ENCODE measurements at places on chromosomes 7 and 10.

DNA sequence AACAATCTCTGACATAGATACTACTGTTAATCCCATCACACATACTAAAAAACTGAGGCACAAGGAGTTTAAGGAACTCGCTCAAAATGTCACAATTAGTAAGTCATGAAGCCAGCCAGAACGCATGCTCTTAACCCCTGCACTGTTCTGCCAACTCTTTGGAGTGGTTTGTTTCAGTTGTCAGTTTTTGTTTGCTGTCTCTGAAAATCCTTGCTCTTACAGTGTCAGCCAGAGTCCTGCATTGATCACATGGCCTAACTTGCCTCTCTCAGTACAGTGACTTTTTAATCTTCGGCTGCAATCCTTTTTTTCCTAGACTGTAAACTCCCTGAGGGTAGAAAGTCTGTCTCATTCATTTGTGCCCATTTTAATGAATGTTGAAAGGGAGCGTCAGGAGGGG, 753.8 kb downstream of the AUTS2 start:
- no peak for DNase-seq

DNA sequence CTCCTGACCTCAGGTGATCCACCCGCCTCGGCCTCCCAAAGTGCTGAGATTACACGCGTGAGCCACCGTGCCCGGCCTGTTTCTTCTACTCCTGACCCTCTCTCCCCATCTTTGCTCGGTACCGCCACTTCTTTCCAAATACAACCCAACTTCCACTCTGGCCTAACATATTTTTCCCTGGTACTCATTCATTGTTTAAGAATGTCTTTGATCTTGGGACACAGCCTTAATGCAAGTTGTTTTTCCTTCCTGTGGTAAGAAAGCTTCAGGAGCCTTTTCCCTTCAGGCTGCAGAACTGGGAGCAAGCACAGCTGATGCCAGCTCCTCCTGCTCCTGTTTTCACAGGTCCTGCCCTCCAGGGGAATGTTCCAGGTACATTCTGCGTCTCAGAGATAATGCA, 13.7 kb downstream of the CALML3 start:
- DNase-seq, result no peak

DNA sequence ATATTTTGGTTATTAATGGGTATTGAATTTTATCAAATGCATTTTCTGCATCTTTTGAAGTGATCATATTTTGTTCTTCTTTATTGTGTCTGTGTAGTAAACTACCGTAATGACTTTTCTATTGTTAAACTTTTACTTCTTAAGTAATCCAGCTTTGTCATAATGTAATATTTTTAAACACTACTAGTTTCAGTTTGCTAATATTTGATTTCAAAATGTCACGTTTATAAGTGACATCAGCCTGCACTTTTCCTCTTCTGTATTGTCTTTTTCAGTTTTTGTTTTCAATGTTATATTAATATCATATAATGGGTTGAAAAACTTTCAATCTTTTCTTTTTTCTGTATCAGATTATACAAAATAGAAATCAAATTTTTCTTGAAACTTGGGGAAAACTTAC, 71.6 kb upstream of the ANKRD1 start:
- no peak for DNase-seq

- no peak for DNase-seq
Measured at GRCh38 chr10:126609566-126609965, 60.9 kb downstream of the C10orf90 start.

DNA sequence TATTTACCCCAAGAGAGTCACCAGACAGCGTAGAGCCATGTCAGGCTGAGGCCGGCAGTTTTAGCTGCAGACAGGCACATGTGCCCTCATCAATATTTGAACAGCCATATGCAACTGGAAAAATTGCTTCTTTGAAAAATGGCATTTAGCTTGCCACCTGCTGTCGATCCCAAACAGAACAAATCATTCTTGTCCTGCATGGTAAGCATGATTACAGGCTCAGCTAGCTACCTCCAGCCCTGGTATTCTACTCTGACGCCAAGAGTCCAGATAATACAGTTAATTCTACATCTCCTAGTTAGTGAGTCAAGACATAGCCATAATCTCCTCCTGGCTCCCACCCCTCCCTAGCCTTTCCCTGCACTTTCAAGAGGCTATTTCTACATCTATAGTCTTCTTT, 7.7 kb downstream of the CREB3L2 start:
- DNase-seq, result no peak

GRCh38 chr7:70587739-70588138, 544.2 kb upstream of the GALNT17 start:
- no peak for DNase-seq

GRCh38 chr10:91197127-91197526, 23.3 kb upstream of the PCGF5 start:
- DNase-seq, result no peak

DNA sequence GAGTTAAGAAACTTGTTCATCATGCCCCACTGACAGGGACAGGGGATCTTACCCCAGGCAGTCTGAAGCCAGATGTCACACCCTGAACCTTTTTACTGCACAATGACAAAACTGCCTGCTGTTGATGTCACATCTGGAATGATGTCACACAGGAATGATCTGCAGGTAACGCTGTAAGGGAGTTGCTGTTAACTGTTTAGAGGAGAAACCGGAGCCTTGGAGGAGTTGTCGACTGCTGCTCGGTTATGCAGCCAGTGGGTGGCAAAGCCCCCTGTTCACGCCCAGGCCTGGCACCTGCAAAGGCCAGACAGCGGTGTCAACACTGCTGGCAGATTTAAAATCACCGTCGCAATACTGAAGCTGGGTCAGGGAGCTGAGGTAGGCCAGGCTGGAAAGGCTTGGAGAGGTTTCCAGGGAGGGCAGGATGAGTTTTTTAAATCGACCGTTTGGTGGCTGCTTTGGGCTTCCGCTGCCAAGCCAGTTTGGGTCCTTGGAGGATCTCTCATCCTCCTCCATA, 10.0 kb upstream of the SLIT1 start:
- no peak for DNase-seq

- DNase-seq, result no peak
Measured at GRCh38 chr7:71543396-71543795, 411.5 kb downstream of the GALNT17 start.

- DNase-seq, result no peak
Measured at GRCh38 chr7:112234147-112234546, 27.7 kb downstream of the ZNF277 start.

- no peak for DNase-seq
Measured at GRCh38 chr7:69823151-69823744, 225.0 kb downstream of the AUTS2 start.

DNA sequence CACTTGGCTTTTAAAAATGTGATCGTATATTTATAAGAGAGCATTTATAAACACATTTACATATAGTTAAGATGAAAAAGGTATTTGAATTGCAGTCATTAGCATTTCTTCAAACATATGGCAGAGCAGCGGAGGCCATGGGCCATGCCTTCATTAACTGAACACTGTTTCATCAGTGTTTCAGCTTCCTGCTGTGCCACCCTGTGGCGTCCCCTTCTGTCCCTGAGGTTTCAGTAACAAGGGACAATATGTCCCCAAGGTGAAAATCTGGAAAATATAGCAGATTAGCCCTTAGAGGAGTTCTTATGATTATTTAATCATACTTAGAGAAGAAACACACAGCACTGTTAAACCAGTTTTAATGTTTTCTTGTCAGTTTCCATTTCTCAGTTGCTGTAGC, 577.8 kb downstream of the ETV1 start:
- DNase-seq, result no peak

DNA sequence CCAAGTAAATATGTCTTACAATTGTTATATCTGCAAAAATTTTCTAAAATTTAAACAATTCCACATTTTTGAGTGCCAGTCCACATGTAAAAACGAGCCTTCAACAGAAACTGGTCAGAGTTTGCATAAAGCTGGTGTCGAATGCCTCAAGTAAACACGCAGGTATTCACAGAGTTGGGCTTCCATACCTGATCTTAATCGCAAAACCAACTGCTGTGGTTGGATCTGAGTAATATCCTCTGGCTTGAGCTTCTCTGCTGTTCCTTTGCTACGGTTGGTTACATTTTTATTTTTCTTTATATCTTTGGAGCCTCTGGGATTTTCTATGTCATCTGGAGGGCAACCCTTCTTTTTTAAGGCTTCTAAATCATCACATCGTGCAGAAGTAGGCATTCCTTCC, 28.4 kb downstream of the ITGB1 start:
- DNase-seq, result no peak

DNA sequence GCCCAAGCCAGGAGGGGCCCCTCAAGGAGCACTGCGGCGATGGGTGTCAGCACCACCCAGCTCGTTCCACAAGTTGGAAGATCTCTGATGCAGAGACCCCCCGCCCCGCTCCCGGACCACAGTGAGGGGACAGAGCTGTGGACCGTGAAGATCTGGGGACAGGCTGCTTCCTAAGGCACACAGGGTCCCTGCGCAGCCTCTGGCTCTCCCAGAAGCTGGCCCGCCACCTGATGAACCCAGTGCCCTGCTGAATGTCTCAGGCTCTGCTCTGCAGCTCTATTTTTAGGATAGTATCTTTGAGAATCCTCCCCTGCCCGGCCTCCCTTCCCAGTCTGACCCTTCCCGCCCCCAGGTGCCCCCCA, 29.7 kb downstream of the GBX1 start:
- DNase-seq, result no peak

DNA sequence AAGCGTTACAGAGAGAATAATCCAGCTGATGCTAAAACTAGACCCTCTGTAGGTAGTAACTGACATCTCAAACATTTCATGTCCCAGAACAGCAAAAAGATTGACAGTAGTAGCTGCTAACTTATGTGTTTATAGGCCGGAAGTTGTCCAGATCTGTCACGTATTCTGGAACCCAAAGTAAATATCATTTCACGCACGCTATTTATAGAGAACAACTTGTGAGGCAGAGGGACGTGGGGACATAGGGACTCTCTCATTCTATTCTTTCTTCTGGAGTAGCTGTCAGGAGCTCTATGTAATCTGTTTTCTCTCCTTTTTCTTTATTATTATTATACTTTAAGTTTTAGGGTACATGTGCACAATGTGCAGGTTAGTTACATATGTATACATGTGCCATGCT, 22.3 kb downstream of the AGK start:
- no peak for DNase-seq

DNA sequence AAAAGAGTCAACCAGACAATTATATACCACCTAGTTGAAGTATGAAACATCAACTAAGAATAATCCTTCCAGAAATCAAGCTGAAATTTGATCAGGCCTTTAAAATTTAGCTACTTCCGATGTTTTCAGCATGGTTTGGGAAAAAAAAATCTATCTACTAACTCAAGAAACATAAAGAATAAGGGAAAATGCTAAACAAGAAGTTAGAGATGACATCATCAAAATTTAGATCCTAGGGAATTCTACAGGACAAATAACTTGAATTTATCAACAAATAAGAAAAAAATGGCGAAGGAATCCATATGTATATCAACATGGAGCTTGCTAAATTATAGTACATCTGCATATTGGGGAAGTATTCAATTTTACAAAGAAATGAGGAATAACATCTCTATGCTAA, 36.3 kb downstream of the HYAL4 start:
- DNase-seq, result no peak

GRCh38 chr10:92923416-92923815, 75.1 kb downstream of the EXOC6 start:
- DNase-seq, result no peak

- DNase-seq, result no peak
Measured at GRCh38 chr7:80905334-80905733, 13.5 kb downstream of the SEMA3C start.

- DNase-seq, result no peak
Measured at GRCh38 chr7:93039786-93040185, 78.0 kb downstream of the SAMD9 start.

DNA sequence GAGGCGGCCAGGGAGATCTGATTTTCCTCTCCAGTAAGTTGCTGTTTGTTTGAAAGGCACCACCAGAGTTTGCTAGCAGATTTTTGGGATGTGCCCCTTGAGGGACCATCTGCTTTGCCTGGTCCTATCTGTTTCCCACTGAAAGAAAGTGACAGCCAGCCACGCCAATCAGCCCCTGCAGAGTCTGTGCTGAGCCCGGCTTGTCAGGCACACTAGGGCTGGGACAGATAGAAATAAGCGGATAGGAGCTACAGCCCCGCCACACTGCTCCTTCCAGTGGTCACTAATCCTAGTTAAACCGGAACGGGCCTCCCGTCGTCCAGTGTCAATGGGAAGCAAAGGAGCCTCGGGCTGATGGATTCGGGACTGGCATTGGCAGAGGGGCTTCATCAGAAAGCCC, 161.9 kb upstream of the PRR15 start:
- no peak for DNase-seq

DNA sequence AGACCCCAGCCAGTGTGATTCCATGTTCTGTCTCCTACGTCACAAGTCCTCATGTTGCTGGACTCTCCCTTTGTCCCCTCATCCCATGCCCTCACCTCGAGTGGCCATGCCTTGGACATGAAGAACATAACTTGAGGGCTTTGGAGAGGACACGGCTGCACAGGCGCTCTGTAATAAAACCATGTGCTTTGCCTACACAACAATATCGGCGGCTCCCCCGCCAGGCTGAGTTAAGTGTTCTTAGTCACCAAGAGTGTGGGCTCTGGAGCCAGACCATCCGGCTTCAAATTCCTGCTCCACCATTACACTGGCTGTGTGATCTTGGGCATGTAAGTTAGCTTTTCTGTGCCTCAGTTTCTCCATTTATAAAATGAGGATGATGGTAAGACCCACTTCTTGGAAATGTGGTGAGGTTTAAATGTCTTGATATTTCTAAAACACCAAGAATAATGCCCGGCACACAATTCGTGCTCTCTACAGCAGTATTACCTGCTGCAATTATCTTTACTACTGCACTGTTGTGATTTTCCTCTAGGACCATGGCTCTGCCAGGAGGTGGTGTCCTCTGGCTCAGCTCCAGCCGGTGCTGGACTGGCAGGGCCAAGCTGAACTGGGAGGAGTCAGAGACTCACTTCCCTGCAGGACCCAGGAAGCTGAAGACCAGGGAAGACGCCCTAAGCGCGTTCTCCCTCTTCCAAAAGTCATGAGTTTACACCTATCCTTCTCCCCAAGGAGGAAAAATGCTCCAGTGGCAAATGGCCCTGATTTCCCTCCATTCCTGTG, 15.7 kb downstream of the SLIT1 start:
- DNase-seq, result no peak

GRCh38 chr10:125132344-125132743, 28.0 kb downstream of the CTBP2 start:
- DNase-seq, result no peak

All from GM04504 (cell line).